Fibroblast of villous mesenchyme (primary cell): ENCODE measurements at places on chromosomes 16 and 17.

- DNase-seq, result no peak
Observed at GRCh38 chr17:16877099-16877498, 94.8 kb downstream of the TNFRSF13B start.

GRCh38 chr16:14635395-14636165 lies 2.8 kb downstream of the BFAR start:
- no peak for DNase-seq

- no peak for DNase-seq
Observed at GRCh38 chr17:12068946-12069345, 48.3 kb downstream of the MAP2K4 start.

DNA sequence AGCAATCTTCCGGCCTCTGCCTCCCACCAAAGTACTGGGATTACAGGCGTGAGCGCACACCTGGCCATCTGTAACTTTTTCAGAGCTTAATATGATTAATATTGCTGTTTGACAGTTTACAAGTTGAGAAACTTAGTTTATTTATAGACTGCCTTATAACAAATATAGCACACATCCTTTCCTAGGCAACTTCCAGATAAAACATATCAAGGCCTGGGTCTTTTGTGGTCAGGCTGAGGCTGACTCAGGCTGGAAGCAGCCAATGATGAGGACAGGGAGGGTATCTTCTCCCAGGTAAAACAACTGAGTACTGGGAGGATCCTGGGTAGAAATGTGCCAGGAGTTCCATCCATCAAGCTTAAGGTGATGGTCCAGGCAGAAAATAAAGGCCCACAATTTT lies 16.2 kb downstream of the LUC7L start:
- DNase-seq, result peak; percentile 26

GRCh38 chr16:81602792-81603191 lies 158.2 kb downstream of the CMIP start:
- no peak for DNase-seq
